ENCODE measurements at places on chromosomes 12 and 14.

DNA sequence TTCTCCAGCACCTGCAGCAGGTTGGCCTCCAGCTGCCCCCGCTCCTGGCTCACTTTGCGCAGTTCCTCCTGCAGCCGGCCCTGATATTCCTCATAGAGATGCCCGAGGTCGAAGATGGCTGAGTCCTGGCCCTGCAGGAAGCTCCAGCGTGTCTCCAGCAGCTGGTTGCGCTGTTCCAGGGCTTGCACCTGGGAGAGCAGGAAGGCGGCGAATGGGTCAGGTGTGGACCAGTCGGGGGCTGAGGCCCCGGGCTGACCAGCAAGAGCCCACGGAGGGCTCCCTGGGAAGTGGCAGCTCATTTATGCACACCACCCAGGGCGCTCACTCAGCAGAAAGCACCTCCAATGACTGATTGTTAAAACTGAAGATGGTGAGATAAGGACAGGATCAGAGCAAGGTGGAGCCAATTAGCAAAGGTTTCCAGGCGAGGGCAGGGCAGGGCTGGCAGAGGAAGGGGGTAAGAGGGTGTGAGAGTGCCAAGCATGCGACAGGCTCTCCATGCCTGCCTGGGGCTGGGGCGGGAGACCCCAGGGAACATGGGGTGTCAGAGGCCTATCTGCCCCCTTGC is 6.3 kb downstream of the KRT80 start:
- DNase-seq: no peak

DNA sequence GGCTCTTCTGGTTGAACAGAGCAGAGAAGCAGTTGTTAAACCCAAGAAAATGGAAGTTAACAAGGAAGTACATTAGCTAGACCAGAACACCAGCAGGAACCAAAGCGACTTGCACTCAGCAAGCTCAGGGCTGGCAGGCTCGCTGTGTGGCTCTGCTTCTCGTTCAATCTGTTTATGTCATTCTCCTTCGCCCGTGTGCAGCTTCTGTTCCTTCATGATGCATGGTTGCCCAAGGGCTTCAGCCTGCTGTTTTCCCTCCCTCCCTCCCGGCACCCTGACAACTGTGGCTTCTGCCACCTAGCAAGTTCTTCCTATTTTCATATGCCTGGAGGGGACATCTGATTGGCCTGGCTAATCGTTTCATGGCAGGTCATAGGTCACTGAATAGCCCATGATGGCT is 25.3 kb downstream of the PIGH start:
- no peak for DNase-seq

GRCh38 chr12:11412731-11413130 is 17.4 kb upstream of the PRB2 start:
- no peak for DNase-seq

GRCh38 chr14:74595006-74595735 is 16.9 kb downstream of the LTBP2 start:
- DNase-seq: no peak

- DNase-seq: no peak
These were observed 229.9 kb downstream of the NTF3 start for GRCh38 chr12:5661811-5662210.

- no peak for DNase-seq
These were observed 227.2 kb downstream of the DACT1 start for GRCh38 chr14:58864751-58865513.

- no peak for DNase-seq
These were observed 22.6 kb downstream of the FAR2 start for GRCh38 chr12:29171421-29172258.

- DNase-seq: no peak
These were observed 1.4 kb downstream of the C14orf180 start for GRCh38 chr14:104580961-104581360.

Measured in stimulated activated naive CD4-positive, alpha-beta T cell (primary cell).